ENCODE measurements at places on chromosomes 3 and 15.
A peak's percentile ranks its signal among the peaks of the same experiment; 100 is the strongest.

GRCh38 chr3:66242788-66243464 lies 22.1 kb downstream of the SLC25A26 start:
- DNase-seq: no peak

DNA sequence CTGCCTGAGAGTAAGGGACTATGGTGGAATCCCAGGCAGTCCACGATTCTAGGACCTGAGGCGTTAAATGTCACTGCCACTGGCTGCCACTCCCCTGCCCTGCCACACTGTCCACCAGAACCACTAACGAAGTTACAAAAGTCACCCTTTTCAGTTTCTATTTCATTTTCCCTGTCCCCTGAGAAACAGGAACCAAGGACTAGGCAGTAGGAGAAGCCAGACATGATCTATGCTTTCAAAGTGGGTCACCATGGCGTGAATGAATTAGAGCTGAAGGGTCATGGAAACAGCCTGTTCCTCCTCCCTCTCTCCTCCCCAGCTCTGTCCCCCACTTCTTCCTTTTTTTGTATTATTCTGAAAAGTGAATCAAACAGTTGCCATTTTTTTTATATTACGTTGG lies 9.1 kb upstream of the ADPRH start:
- DNase-seq: no peak

GRCh38 chr3:109132801-109133473 lies 3.6 kb upstream of the C3orf85 start:
- DNase-seq: peak; percentile 86

GRCh38 chr15:74844319-74845207 lies 1.6 kb upstream of the ULK3 start:
- no peak for DNase-seq

DNA sequence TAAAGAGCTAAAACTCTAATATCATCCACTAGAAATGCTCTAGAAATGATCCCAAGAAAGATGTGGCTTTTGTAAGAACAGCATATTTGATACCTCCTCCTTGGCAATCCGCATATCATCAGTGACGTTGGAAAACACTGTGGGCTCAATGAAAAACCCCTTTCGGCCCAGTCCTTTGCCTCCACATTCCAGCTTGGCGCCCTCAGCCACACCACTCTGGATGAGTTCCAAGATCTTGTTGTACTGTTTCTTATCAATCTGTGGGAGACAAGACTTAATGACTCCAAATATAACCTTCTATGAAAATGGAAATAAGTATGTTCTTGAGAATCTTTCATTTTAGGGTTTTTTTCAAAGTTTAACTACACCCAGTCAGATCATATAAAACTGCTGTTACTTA lies 103.6 kb downstream of the ALDH1A2 start:
- no peak for DNase-seq

GRCh38 chr15:45719490-45719889 lies 84.7 kb downstream of the SQOR start:
- DNase-seq: no peak

- DNase-seq: no peak
These were observed 218.1 kb downstream of the TP63 start for GRCh38 chr3:189849262-189849661.

- DNase-seq: no peak
These were observed 222.1 kb downstream of the THSD4 start for GRCh38 chr15:71337197-71337845.

- DNase-seq: no peak
These were observed 15.5 kb downstream of the TRIM59 start for GRCh38 chr3:160434071-160434470.

GRCh38 chr3:49792371-49793150 lies 6.2 kb upstream of the IP6K1 start:
- no peak for DNase-seq

- DNase-seq: no peak
These were observed 139.5 kb downstream of the MAGI1 start for GRCh38 chr3:65899226-65899625.

DNA sequence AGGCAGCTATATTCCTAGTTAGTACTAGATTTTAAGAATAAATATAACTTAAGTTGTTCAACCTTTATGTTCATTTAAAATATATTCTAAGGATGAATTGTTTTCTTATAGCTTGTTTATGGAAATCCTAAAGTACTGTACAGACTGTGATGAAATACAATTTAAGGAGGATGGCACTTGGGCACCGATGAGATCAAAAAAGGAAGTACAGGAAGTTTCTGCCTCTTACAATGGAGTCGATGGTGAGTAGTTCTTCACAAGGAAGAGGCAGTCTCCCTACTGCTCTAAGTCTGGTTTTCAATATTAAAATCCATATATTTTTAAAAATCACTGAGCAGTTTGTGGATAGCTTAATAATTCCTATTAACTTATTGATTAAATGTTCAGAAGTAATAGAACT lies 29.6 kb downstream of the CALML4 start:
- no peak for DNase-seq

DNA sequence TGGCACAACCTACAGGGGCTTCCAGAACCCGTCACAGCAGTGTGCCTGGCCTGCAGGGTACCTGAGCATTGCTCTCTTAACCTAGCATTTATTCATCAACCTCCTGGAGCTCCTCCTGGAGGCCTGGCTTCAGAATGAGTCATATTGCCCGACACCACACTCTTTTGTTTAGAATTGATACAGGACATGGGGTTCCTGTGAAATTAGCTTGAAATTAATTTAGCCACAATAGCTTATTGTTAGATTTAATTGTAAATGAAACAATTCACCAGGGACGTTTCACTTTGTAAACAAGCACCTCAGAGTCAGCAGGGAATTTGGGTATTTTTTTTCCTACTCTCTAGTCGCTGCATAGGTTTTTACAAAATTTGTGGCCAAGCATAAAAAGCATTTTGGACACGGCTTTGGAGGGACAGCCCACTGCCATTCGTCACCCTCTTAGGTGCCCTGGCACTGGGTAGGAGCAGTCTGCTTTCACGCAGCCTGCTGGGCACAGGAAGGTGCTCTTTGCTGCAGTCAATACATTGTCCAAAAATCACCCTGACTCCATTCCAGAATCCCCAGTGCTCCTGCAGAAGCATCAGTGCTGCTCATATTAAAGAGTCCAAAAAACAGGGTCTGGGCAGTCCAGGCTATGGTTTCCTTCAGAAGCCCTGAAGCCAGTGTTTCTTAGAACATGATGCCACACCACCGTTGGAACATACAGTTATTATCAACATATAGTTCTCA lies 60.8 kb upstream of the MEF2A start:
- DNase-seq: no peak

- DNase-seq: no peak
These were observed 16.9 kb downstream of the CEP19 start for GRCh38 chr3:196694941-196695848.

DNA sequence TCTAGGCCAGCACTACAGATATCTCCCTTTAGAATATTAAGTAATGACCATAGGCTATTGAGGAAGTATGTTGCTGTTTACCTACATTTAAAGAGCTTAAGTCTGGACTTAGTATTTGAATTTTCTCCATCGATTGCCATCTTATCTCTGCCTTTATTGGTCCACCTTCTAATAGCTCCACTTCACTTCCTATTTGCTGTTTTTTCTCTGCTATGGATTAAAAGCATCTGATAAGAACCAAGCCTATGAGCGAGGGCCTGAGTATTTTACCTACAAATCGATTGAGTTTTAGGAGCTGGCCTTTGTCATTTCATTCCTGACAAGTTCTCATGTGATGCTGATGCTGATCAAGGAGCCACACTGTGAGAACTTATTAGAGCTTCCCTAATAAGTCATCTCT lies 52.6 kb upstream of the AKAP13 start:
- no peak for DNase-seq

GRCh38 chr3:85800676-85801075 lies 841.9 kb downstream of the CADM2 start:
- DNase-seq: no peak

DNA sequence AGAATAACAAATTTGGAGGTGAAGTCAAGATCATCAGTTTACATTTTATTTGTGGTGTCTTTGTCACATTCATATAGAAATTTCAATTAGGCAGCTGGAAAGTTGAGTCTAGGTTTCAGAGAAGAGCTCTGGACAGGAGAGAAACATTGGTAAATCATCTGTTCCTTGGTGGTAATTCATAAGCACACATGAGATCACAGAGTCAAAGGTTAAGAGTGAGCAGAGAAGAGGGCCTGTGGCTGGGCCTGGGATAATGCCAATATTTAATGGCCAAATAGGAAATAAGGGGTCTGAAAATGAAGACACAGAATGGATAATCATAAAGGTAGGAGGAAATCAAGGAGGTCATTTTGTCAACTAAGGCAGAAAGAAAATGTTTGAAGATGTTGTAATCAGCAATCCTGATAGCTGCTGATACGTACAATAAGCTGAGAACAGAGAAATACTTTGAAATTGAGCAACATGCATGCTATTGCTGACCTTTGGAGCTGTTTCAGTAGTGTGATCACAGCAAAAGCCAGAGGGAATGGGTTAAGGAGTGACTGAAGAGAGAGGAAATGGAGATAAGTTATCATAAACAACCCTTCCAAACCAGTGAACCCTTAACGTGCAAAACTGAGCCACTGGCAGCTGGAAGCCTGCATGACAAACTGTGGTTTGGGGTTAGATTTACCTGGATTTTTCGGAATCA lies 692.8 kb downstream of the AGBL1 start:
- DNase-seq: peak; percentile 96

GRCh38 chr3:28521663-28522062 lies 173.0 kb upstream of the AZI2 start:
- DNase-seq: no peak

DNA sequence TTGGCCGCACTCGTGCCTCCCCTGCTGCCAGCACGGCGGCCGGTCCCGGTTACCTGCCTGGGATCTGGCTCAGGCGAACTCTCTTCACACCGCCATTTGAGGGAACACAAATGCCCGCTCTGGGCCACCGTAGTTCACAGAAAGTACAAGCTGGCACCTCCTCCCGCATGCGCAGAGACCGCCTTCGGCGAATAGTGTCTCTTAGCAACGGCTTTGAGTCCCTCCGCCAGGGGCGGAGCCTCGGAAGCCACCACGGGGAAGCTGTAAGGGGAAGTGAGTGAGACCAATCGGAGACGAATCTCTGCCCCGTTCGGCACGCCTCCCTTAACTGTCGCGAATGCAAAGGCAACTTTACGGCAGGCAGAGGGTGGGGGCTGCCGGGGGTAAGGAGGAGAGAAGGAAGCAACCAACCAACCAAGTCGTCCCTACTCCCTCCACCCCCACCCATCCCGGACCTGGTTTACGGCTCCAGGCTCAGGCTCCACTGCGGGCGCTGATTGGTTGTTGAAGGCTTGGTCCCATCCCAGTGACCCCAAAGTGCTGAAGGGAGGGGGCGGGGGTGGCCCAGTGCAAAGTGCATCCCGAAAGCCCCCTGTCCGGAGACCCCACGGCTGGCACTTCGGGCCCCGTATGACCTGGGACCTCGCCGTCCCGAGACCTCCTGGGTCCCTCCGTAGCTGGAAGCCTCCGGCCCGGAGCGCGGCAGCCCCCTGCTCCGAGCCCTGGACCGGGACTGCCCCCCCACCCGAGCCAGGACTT lies at the start of the genes ASB7 and LINS1:
Gene ASB7 (plus strand): TSS at position 526 of the 759 bp plus-strand sequence. CDS start 9,628 bp downstream, outside the sequence.
Gene LINS1 (minus strand): TSS at position 121 of the 759 bp plus-strand sequence. CDS start 21,342 bp downstream, outside the sequence.
- peak; percentile 100 for DNase-seq

DNA sequence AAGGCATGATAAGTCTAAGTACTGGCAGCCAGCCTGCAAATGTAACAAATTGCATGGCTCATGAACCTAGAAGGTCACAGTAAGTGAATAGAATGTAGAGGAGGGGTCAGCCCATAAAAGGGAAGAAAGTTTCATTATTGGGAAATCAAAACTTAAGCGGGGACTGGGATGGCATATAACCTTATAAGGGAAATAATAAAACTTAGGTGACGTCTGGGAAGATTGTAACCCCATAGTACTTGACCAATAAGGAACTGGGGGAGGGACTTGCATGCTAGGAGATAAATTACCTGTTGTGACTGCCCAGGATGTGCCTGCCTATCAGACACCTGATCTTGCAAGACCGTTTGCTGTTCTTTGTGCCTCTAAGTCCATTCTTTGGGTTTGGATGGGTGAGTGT lies 28.1 kb upstream of the MCTP2 start:
- no peak for DNase-seq

GRCh38 chr3:37582086-37582485 lies 279.6 kb upstream of the CTDSPL start:
- DNase-seq: no peak

DNA sequence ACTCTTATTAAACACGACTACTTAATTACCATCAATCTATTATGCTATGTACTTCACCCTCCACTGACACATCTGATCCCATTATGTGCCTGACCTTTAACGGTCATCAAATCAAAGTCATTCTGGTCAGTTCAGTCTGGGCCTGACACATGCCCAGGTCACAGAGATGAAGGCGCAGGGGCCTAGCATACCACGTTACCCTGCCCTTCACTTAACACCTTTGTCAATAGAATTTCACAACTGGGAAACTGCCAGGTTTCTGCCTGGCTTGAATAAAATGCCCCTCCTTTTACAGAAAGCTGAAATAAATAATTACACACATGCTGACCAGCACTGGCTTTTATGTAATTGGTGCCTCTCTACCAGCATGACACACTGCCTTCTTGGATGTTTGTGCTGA lies 39.5 kb downstream of the MECOM start:
- DNase-seq: peak; percentile 29

- DNase-seq: no peak
These were observed 21.7 kb downstream of the SSR3 start for GRCh38 chr3:156533205-156533604.

DNA sequence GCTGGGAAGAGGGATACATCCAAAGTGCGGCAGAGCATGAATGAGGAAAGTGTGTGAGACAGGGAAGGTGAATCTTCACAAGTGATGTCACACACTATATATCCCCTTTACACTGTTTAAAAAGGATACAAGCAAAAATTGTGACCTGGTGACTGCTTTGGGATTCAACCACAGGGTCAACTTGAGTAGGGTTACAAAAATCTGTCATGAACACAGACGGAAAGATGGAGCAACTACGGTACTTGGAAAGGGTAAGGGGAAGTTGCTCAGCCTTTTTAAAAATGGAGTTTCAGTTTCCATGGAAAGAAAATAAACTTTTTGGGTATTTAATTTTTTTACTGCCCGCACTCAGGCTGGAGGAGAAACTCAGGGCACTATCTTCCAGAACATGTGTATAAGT lies 60.3 kb downstream of the B3GNT5 start:
- DNase-seq: no peak

- DNase-seq: no peak
These were observed 1242.5 kb upstream of the GBE1 start for GRCh38 chr3:83003917-83004316.

GRCh38 chr3:8516783-8517182 lies 15.2 kb downstream of the LMCD1 start:
- DNase-seq: no peak

- no peak for DNase-seq
These were observed 127.3 kb downstream of the FEZF2 start for GRCh38 chr3:62246094-62246493.

GRCh38 chr15:65287520-65287855 lies 805 bp upstream of the PARP16 start:
- no peak for DNase-seq

GRCh38 chr3:193269343-193270028 lies 28.5 kb downstream of the PLAAT1 start:
- no peak for DNase-seq
